AG04449 (cell line): ENCODE measurements at places on chromosomes 13 and 19.

GRCh38 chr13:36875961-36876360, 44.1 kb downstream of the SMAD9 start:
- no peak for DNase-seq

DNA sequence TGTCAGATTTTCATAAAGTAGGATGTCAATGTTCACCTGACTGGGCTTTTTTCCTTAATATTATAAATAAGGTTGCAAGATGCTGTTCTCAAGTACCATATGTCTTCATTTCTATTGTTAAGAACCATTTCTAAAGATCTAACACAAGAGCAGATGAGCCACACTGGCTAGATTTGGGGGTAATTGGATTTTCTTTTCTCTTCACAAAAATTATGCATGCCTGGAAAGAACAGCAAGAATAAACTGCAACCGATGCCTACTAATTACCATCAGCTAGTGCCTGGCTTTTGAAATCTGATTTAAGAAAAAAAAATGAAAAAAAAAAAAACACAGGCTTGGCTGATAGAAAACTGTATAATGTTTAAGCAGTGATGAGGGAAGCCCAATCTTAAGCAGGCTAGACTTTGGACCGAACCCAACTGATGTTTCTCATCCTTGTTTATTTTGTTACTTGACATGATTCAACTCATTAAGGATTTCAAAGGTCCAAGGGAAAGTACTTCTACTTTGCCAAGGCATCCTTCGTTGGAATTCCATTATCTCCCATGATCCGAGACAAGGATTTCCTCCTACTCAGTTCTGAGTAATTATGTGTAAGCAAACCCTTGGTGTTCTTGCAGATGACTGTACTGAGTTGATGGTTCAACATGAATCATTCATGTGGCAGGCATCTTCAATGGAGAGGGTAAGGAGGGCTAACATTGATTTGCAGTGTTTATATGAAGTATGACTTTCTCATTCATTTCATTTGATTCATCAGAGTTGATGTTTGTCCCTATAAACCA, 300.5 kb downstream of the SPRY2 start:
- peak; percentile 97 for DNase-seq

- DNase-seq: no peak
Observed at GRCh38 chr13:48507021-48507420, 25.9 kb downstream of the RCBTB2 start.

DNA sequence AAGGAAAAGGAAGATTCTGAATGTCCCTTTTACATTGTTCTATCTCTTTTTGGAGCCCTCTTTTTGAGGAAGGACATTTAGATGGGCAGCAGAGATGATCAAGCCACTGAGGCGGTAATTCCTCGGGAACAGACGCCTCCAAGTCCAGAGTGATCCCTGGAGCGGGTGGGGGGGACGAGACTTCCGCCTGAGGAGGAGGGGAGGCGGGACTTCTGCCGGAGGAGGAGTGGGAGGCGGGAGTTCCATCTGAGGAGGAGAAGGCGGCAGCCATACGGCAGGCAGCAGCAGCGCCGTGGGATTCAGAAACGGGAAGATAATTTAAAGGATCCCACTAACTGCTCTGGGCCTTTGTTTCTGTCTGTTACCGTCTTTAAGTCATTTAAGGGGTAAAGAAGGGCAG, 37.6 kb upstream of the CD177 start:
- DNase-seq: no peak

GRCh38 chr13:64505336-64505910, 2724.7 kb downstream of the PCDH9 start:
- no peak for DNase-seq

- no peak for DNase-seq
Observed at GRCh38 chr13:44734201-44734707, 158.1 kb upstream of the TSC22D1 start.

DNA sequence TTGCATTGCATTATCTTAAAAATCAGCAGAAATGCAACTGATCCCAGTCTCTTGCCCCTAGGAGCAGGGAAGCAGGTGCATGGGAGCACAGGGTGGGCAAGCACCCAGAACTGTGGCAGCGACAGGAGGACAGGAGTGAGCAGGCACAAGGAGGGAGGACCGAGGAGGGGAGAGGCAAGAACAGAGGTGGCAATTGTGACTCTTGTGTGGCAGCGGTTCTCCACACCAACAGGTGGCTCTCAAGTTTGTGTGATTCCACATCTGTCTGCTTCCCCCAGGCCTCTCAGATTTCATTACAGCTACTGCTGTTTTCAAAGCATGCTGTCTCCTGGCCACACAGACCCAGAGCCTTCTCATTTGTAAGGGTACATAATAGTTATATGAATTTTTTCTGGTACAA, 108.5 kb downstream of the STK24 start:
- no peak for DNase-seq

- DNase-seq: no peak
Observed at GRCh38 chr19:42422092-42422900, 4.9 kb downstream of the LIPE start.

DNA sequence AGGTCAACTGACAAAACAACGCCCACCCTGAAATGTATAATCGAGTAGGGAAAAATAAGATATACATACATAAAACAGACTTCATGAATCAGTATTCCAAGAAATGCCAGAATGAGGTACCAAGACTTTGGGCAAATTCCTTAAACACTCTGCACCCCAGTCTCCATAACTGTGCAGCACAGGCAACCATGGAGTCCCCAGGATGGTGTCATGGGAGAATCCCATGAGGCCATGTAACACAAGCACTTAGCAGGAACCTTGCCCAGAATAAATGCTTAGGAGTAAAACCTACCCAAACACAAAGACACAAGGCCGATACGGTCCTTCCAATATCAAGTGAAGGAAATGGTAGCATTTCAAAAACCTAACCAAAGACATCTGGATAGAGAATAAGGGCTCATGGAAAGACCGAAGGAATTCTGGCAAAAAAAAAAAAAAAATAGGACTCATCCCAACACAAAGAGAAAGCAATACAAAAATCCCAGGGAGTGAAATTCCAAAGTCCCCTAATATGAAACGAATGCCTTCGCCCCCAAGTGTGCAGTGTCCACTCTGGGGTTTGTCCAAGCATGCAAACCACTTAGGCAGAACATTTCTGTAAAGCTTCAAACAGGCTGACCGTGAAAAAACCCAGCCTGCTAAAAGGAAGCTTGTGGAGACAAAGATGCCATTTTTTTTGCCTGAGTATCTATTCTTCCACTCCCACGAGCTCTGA, 11.1 kb downstream of the ZC3H4 start:
- DNase-seq: no peak

DNA sequence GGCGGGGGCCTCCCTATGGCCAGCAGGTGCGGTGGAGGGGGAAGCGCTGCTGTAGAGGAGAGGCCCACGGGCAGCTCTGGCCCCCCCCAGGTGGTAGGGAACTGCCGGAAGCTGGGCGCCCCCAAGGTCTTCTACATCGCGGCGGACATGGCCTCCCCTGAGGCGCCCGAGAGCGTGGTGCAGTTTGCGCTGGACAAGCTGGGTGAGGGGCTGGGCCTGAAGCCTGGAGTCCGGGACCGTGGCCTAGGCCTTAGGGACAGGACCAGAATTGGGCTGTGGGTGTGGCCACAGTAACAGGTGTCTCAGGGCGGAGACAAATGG, 3.8 kb upstream of the RPL36 start:
- no peak for DNase-seq

GRCh38 chr13:85833921-85834320, 34.7 kb upstream of the SLITRK6 start:
- DNase-seq: no peak
